ENCODE measurements at places on chromosomes 5 and 9.

DNA sequence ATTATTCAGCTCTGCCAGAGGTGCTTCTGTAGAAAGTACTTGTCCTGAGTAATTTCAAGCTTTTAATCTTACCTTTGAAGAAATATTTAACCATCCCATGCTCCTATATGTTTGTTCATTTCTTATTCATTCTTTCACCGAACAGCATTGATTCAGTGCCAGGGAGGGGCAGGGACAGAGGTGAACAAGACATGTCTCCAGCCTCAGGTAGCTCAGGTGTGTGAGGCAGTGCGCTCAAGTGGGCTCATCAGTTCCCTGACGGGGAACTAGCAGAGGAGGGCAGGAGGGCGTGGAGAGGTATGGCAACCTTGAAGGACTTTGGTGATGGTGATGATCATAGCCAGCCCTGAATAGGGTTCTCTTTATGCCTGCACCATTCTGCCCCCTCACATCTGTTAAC is 25.9 kb downstream of the ERGIC1 start:
- H3K27ac ChIP-seq = peak overlapping the region; percentile 99
- no peak overlapping the region for H3K4me3 ChIP-seq
- DNase-seq = no peak
- peaks cover 28% of the 10 kb centered on the region for H3K36me3 ChIP-seq
- H3K27me3 ChIP-seq = no peaks in the 10 kb centered on the region

DNA sequence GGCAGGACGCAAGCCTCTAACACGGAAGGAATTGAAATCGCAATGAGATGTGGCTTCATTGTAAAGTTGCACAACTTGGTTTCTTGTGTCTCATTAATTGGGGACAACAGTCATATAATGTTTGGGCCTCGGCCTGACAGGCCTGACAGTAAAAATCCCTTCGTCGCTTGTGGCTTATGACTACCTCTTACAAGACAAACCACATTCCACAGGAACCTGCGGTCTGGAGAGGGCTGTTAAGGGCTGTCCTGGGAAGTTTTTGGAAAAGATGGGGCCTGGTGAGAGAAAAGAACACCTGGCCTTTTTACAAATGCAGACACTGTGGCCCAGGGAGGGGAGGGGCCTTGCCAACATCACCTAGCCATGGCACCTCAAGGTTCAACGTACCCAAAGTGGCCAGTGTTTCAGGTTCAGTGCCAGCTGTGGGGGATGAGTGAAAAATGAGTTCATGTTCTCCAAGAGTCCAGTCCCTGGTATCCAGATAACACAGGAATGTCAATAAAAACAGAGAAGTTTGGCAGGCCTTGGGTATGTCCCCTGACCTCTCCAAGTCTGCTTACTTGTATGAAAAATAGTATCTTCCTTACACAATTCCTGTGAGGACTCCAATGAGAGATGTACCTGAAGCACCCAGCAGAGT is 22.2 kb downstream of the SHB start:
- no peak overlapping the region for H3K4me3 ChIP-seq
- H3K27me3 ChIP-seq = no peaks in the 10 kb centered on the region
- DNase-seq = no peak
- H3K27ac ChIP-seq = peak overlapping the region; percentile 98
- peaks cover 48% of the 10 kb centered on the region for H3K4me1 ChIP-seq

GRCh38 chr5:91343916-91344315 is 39.2 kb downstream of the ARRDC3 start:
- no peak overlapping the region for H3K27ac ChIP-seq
- no peaks in the 10 kb centered on the region for H3K27me3 ChIP-seq
- no peak overlapping the region for H3K4me3 ChIP-seq
- no peak for DNase-seq
- H3K4me1 ChIP-seq = peaks cover 3% of the 10 kb centered on the region

DNA sequence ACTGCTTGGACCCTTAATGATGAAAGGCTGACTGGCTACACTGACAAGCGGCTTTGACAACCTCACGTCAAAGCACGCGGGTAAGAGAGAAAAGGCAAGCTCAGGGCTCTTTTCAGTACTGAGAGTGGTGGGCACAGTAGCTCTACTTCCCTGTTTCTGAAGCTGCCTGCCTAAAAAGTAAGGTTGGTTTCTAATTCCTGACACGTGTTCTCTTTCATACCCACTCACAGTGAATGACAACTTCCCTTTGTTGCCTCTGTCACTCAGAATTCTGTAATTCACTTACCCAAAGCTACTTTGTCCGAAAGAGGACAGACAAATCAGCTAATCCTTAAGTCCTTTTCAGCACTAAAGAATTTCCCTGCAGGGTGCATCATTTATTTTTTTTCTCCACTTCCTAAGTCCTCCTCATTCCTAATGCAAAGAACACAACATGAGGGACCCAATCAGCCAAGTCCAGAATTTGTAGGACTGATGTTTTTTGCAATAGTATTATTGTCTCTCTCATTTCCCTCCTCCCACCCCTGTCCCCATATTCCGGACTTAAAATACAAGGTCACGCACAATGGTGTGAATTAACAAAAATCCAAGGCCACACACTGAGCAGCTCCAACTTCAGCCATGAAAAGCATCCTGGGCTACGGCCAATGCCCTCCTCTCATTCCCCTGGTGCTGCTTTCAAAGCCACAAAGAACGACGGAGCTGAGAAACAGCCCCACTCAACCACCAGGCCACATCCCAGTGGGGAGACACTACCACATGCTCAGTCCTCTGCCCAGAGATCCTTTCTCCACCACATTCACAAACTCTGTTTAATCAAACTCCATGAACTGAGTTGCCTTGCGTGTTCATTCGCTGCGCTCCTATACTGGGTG is 221.0 kb downstream of the TSSK1B start:
- no peaks in the 10 kb centered on the region for H3K36me3 ChIP-seq
- H3K27me3 ChIP-seq = no peaks in the 10 kb centered on the region
- H3K27ac ChIP-seq = no peak overlapping the region
- peaks cover 19% of the 10 kb centered on the region for H3K4me1 ChIP-seq

- peaks cover 97% of the 10 kb centered on the region for H3K36me3 ChIP-seq
- no peak for DNase-seq
- H3K27ac ChIP-seq = no peak overlapping the region
- no peaks in the 10 kb centered on the region for H3K27me3 ChIP-seq
- H3K4me3 ChIP-seq = no peak overlapping the region
Measured at GRCh38 chr5:55345327-55345726, 37.5 kb downstream of the MTREX start.

Measured in RWPE2 (cell line).